ENCODE measurements at places on chromosomes 6 and 20. TPM values are rescaled to one million over a fixed set of nuclear protein-coding genes. Genes with fewer than 3 reads are reported as not detected.

GRCh38 chr20:10111959-10112250 lies 77.1 kb downstream of the ANKEF1 start:
- no peak for DNase-seq

DNA sequence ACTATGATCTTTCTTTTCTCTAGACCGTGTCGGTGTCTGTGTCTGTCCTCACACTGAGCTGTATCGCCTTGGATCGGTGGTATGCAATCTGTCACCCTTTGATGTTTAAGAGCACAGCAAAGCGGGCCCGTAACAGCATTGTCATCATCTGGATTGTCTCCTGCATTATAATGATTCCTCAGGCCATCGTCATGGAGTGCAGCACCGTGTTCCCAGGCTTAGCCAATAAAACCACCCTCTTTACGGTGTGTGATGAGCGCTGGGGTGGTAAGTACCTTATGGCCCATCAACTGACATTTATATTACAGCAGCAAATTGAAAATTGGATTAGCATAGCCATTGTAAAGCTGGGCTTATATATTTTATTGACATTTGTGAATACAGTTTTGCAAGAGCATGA lies 72.2 kb upstream of the GFRAL start:
- DNase-seq = no peak

Gene PXMP4
- polyA plus RNA-seq = 6.8 TPM

- no peak for DNase-seq
Observed at GRCh38 chr6:168415993-168416530, 24.9 kb upstream of the SMOC2 start.

GRCh38 chr20:24206995-24207394 lies 218.4 kb upstream of the GGTLC1 start:
- no peak for DNase-seq

Data from testis (tissue), 5 donors.